ENCODE measurements at places on chromosomes 5 and 9. TPM values are rescaled to one million over a fixed set of nuclear protein-coding genes. Genes with fewer than 3 reads are reported as not detected.

GRCh38 chr9:110382731-110383130, 45.1 kb upstream of the TXNDC8 start:
- no peak for DNase-seq

GRCh38 chr5:26647781-26648180, 390.6 kb downstream of the CDH9 start:
- no peak for DNase-seq

The PGGT1B gene
- 3.7 TPM for polyA plus RNA-seq

DNA sequence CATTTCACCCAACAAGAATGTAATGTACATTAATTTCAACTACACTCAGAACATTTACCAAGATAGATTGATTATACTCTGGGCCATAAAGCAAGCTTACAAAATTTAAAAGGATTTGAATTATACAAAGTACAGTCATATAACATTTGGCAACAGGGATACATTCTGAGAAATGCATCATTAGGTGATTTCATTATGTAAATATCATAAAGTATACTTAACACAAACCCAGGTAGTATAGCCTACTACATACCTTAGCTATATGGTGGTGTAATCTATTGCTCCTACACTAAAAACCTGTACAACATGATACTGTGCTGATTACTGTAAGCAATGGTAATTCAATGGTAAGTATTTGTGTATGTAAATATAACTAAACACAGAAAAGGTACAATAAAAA, 202.9 kb downstream of the MPDZ start:
- DNase-seq: no peak

- DNase-seq: peak; percentile 41
Observed at GRCh38 chr9:90915693-90916092, 114.1 kb downstream of the SYK start.

DNA sequence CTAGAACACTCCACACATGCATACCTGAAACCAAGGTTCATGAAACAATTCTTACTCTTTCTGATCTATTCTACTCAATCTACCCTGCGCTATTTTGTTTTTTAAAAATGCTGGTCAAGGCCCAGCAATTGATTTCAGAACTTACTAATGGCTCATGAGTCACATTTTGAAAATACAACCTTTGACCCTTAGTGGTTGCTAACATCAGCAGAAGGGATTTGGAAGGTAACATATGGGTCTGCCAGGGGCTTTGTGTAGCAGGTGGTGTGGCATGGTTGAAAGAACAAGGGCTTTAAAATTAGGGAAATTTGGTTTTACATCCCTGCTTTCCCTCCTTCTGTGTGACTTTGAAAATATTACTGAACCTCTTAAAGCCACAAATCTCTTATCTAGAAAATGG, 101.4 kb downstream of the ATG10 start:
- DNase-seq: no peak

DNA sequence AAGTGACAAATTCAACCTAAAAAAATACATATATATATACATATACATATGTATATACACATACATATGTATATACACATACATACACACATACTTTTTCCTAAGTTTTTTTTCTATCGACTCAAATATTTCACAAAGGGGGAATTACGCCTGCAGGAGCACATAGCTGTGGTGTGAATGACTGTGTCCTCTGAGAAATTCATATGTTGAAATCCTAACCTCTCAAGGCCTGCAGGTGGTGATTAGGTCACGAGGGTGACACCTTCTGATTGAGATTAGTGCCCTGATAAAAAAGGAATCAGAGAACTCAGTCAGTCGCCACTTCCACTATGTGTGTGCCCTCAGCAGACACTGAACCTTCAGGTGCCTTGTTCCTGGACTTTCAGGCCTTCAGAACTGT, 248.7 kb downstream of the SEMA5A start:
- no peak for DNase-seq

DNA sequence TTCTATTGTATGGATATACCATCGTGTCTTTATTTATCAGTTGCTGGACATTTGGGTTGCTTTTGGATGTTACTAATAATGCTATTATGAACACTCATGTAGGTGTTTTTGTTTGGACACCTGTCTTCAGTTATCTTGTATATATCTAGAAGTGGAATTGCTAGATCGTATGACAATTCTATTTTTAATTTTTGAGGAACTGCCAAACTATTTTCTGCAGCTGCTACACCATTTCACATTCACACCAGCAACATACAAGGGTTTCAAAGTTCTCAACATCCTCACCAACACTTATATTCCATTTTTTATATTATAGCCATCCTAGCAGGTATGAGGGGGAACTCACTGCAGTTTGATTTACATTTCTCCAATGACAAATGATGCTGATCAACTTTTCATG, 324.6 kb downstream of the CAAP1 start:
- no peak for DNase-seq

DNA sequence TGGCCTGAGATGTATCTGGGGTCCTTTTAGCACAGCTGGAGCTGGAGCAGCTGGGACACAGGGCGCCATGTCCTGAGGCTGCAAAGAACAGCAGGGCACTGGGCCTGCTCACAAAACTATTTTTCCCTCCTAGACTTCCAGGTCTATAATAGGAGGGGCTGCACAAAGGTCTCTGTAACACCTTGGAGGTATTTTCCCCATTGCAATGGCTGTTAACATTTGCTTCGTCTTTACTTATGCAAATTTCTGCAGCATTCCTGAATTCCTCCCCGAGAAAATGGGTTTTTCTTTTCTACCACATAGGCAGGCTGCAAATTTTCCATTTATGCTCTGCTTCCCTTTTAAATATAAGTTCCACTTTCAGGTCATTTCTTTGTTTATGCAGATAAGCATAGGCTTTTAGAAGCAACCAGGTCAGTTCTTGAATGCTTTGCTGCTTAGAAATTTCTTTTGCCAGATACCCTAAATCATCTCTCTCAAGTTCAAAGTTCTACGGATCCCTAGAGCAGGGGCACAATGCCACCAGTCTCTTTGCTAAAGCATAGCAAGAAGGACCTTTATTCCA, 130.8 kb downstream of the PCSK1 start:
- DNase-seq: no peak

The SUSD1 gene
- 6.3 TPM for polyA plus RNA-seq

GRCh38 chr5:36957953-36958537, 81.5 kb downstream of the NIPBL start:
- no peak for DNase-seq

- DNase-seq: no peak
Observed at GRCh38 chr5:179916523-179916922, 8.8 kb upstream of the TBC1D9B start.

GRCh38 chr9:32618261-32618660, 17.2 kb downstream of the TAF1L start:
- no peak for DNase-seq

The PDE6A gene
- polyA plus RNA-seq: not detected

DNA sequence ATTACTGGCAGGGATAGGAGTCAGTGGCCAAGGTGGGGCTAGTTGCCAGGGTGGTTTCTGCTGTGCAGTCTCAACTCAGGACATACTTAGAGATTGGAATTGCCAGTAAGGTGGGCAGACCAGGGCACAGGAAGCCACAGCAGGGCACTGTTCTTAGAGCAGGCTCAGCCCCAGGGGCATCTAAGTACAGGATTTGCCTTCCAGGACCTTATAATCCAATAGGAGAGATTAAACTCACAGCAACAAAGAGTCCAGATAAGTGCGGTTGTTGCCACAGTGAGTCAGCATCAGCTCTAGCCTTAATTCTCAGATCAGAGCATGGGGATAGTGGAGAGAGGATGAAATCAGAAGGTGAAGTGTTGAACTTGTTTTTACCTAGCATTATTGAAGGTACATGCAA, 265.8 kb upstream of the TRPC7 start:
- no peak for DNase-seq

The LCN12 gene
- polyA plus RNA-seq: 6.3 TPM

- no peak for DNase-seq
Observed at GRCh38 chr9:35333551-35333950, 156.4 kb upstream of the RUSC2 start.

- DNase-seq: no peak
Observed at GRCh38 chr5:1006656-1007071, 1.9 kb upstream of the NKD2 start.

DNA sequence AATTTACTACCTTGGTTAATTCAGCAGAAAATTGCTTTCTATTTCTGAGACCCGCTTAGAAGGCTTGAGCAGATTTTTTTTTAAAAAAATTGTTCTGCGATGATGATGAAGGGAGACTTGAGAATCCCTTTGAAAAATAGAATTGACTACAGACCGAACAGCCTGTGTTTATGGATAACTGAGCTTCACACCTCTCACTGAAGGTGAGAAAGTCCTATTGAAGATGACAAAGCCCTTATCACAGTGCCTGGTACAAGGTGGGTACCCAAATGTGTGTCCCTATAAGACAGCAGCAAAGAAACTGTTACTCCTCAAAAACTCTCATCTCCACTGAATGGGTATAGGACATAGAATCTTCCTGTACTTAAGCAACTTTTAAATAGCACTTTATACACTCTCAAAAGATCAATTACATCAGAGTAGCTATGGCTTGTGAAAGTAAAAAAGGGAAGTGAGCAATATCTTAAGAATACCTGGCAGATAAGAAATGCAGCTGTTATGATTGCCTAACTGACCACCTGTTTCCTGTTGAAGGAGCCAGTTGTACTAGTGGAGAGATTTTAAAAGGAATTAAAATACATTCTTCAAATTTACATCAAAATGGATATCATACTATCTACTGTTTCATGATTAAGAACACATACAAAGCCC, 419.7 kb downstream of the CHSY3 start:
- DNase-seq: no peak

DNA sequence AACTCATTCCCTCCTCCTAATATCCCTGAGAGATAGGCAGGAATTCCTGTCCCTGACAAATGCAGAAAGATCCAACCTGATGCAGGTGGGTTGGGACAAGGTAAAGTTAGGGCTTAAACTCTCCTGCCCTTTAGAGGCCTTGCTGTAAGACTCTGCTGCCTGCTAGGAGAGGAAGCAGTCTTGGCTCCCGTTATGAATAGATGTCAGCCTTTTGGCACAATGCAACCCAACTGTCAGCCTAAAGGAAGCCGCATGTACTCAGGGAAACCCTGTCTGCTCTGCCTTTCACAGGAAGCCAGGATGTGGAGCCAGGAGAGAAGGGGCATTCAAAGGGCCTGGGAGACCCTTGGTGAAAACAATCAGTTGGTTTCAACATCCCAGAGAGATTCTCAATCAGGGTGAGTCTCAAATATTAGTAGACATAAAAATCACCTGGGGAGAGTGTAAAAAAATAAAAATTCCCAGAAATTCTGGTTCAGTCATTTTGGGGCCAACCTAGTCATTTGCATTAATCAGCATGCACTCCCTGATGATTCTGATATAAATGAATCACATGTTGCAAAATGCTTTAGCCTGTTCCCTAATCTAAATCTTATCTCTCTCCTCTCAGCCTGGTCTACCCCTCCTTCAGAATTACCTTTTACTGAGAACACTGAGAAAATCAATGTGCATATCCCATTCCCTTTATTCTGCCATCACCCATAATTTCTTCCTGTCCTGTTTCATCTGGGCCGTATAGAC, 136.2 kb upstream of the TRIM32 start:
- no peak for DNase-seq

DNA sequence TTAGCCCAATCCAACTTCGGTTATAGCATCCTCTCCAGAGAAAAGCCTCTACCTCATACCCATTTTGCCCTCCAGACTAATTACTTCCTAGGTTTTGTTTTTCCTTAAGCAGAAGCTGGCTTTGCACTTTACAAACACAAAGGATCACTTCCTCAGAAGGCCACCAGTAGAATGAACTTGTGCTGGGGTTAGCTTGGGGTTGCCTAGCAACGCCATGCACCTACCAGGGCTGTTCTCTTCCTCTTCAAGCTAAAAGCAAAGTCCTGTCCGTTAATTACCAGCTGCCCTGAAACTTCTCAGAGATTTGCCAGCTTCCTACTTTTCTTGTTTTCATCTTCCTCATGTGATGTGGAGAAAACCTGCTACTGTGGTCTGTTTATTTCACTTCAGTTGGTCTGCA, 132.0 kb upstream of the WWC1 start:
- DNase-seq: peak; percentile 81

GRCh38 chr5:103358305-103358995, 99.9 kb downstream of the MACIR start:
- DNase-seq: no peak
